ENCODE measurements at places on chromosomes 7 and 10. TPM values are rescaled to one million over a fixed set of nuclear protein-coding genes. Genes with fewer than 3 reads are reported as not detected.

The SORCS3 gene
- not detected for total RNA-seq

The PLPP4 gene
- not detected for total RNA-seq

The OPALIN gene
- total RNA-seq: not detected

DNA sequence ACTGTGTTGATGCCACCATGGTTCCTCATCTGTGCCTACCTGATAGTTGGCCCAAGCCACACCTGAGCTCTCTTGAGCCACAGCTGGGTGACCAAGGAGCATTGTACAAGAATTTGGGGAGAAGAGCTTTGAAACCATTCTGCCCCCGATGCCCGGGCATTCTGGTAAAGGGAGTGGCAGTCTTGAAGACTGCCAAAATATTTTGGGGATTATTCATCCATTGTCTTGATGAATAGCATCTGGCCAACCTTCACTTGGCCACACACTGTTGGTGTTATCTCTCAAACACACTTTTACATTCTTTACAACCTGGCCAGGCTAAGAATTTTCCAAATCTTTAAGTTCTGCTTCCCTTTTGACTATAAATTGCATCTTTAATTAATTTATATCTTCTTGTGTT lies 113.1 kb upstream of the PCBD1 start:
- no peak for DNase-seq

- no peak for DNase-seq
Observed at GRCh38 chr10:44801383-44802327, 109.5 kb upstream of the TMEM72 start.

GRCh38 chr7:98229991-98230745 lies 18.9 kb downstream of the BHLHA15 start:
- DNase-seq: no peak

DNA sequence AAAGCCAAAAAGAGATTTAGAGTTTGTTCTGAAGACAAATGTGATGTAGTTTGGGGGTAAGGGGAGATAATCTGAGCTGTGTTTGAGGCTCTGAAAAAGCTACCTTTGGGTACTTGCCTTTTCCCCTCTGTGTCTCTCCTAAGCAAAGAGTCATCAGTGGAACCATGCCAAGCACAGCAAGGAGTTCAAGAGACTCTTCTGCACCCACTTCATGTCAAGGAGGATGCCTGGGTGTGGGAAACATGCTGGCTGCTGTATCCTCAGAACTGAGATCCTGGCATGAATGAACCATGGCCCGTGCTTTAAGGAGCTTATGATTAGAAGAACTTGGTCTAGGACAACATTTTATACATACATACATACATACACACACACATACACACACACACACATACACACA lies 142.9 kb downstream of the NOC3L start:
- DNase-seq: no peak

DNA sequence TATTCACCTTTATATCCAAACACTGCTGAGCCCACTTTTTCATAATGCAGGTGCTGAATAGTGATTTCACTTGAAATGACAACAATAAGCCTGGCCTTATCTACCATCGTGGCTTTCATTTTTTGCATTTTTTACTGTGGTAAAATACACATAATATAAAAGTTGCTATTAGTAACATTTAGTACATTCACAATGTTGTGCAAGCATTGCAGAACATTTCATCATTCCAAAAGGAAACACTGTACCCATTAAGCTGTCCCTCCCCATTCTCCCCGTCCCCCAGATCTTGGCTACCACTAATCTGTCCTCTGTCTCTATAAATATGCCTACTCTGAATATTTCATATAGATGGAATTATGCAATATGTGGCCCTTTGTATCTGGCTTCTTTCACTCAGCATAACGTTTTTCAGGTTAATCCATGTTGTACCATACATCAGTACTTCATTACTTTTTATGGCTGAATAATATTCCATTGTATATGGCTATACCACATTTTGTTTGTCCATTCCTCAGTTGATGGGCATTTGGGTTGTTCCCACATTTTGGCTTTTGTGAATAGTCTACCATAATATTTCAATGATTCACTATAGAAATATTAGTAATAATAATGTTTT lies 68.5 kb upstream of the ARID5B start:
- no peak for DNase-seq

DNA sequence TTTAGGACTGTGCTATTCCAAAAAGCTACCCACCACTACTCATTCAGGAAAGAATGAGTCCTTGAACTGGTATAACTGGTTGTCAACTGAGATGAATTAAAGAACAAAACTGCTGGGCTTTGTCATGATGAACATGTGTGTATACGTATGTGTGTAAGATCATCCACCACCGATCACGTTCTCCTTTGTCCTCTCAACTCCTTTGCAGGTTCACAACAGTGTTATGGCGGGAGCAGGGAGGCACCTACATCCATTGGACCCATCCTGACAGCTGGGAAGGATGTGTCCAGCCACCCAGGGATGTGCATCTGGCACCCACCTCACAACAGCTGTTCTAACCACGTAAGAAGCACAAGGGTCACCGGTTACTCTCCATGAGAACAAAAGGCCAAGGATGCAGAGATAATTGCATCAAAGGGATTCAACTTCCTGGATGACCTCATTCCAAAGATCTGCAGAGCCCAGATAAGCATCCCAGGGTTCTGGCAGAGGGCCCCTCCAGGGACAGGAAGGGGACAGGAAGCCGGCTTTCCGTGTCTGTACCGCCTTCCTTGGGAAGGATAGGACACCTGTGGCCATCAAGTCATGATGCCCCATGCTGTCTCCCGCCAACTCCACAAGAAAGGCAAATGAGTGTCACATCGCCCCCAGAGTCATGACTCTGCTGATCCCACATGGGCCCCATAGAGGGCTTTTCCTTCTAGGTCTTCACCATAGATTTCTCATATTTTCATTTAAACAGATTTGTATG lies 66.1 kb downstream of the STEAP1B start:
- no peak for DNase-seq

- DNase-seq: no peak
Observed at GRCh38 chr10:58843760-58844159, 331.1 kb downstream of the BICC1 start.

- DNase-seq: no peak
Observed at GRCh38 chr10:116974456-116975005, 30.5 kb downstream of the SHTN1 start.

DNA sequence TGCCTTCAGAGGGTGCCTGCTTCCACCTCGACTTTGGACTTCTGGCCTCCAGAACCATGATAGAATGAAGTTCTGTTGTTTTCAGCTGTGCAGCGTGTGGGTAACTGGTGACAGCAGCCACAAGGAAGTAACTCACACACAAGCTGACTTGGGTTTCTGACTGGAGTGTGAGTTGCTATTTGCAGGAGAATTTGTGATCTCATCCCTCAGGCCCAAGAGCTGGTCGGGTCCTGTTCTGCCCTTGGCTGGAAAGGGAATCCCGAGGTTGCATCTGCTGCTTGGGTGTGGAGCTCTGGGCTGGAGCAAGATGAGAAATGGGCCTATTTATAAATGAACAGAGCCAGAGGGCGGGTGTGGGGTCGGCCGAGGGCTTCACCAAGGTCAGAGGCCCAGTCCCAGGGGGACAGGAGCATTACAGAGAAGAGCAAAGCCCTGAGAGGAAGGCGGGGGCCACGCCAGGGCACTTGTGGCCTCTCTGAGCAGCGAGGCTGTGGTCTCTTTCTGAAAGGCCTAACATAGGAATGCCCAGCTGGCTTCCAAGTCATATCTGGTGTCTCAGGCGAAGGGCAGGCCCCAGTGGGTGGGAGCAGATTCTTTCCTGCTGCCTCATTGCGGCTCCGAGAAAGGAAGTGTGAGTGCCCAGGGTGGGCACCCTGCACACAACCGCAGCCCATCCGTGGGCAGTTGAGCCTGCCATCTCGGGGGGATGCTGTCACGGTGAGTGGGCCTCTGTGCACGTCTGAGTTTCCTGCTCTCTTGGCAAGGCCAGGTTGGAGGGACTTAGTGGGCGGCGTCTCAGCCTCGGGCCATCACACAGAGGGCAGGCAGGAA lies 26.5 kb upstream of the C10orf71 start:
- DNase-seq: no peak

- no peak for DNase-seq
Observed at GRCh38 chr7:24319209-24319608, 35.2 kb downstream of the NPY start.

- no peak for DNase-seq
Observed at GRCh38 chr10:21989453-21990154, 13.9 kb downstream of the DNAJC1 start.

DNA sequence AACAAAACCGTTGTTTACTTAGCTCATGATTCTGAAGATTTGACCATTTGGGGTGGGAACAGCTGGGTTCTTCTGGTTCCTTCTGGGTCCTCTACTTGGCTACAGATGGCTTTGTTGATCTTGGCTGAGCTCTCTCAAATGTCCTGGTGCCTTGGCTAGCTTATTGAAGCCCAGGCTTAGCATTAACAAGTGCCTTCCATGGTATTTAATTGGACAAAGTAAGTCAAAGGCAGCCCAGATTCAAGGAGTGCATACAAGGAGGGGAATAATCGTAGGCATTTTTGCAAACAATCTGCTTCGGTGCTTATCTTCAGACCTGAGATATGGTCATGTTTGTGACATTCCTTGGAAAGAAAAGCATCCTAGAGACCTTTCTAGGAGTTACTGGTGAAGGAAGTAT lies 81.4 kb downstream of the ADCYAP1R1 start:
- no peak for DNase-seq

DNA sequence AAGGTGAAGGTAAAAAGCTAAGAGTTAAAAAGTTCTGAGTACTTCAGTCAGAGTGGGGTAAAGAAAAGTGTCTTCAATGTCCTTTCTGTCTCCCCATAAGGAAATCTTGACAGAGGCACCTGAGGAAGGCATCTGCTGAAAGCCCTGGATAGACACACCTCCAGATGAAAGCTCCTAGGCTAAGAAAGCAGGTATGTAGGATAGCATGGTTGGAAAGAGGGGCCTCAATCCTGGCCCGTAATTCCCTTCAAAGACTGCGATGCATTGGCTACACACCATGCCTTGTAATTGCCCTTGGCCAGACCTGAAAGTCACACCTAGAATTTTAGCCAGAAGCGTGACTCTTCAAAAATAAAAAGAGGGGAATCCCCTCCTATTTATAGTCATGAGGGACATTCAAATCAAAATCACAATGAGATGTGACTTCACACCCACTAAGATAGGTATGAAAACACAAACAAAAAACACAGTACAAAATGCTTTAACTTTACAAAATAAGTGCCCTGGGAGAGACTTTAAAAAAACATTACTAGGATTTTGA lies 809.7 kb downstream of the IPMK start:
- DNase-seq: no peak

GRCh38 chr10:119871881-119872609 lies 598 bp downstream of the MCMBP start:
- peak; percentile 60 for DNase-seq

GRCh38 chr7:4138866-4139265 lies 543.2 kb upstream of the FOXK1 start:
- DNase-seq: no peak

DNA sequence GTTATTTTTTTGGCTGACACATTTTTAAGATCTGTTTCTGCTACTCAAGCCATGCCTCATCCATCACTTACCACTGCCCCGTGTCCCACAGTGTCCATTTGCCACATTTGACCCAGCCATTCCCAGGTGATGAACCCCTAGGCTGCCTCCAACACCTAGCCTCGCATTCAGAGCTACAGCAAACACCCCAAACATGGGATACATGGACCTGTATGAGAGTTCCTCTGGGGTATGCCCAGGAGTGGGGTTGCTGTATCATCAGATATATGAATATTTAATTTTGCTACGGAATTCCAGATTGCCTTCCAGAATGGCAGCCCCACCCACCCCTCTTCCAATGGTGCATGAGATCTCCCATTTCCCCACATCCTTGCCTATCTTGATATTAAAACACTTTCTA lies 190.1 kb upstream of the RNF32 start:
- DNase-seq: no peak

DNA sequence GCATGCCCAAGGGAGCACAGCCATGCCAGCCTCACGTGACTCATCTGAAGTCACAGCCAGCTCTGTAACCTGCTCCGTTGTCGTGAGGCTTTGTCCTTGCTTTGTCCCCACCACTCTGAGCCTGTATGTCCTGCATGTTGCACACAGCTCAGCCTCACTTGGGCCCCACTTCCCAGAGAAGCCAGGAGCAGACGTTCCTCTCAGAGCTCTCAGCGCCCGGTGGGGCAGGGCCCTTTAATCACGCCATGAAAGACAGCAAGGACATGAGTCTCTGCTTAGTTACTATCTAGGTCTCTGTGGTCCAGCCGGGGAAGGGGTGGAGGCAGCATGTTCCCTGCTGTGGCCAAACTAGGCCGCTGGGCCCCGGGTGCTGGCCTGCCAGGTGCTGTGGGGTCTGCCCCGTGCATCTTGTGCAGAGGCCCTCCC lies 127.4 kb upstream of the FAM20C start:
- no peak for DNase-seq

DNA sequence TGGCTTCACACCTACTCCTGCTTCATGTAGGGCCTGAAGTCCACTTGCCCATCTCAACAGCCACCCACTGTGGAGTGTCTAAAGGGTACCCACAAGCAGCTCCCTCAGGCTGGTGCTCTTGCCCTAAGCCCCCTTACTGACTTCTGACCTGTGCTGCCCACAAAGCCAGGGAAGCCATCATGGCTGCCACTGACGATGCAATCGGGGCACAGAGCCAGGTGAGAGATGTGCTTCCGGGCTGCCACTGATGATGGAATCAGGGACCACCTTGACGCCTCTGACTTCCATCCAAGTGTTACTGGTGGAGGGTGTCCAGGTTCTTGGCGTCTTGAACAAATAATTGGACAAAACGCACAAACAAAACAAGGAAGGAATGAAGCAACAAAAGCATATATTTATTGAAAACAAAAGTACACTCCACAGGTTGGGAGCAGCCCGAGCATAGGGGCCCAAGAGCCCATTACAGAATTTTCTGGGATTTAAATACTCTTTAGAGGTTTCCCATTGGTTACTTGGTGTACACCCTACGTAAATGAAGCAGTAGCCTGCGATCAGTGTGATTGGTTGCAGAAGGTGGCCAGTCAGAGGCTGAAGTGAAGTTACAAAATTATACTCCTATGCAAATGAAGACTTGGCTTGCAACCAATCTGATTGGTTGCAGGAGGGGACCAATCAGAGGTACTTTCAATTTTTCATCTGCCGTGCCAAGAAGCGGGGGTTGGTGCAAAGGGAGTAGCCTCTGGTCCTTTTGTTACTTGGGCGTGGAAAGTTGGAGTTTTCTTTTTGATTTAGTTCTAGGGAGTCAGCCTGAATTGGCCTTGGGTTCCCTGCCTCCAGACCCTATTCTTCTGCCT lies 4.5 kb downstream of the CPA2 start:
- DNase-seq: no peak

GRCh38 chr7:103867874-103868273 lies 121.6 kb downstream of the RELN start:
- no peak for DNase-seq

- DNase-seq: no peak
Observed at GRCh38 chr7:156753630-156754029, 113.1 kb downstream of the RNF32 start.

DNA sequence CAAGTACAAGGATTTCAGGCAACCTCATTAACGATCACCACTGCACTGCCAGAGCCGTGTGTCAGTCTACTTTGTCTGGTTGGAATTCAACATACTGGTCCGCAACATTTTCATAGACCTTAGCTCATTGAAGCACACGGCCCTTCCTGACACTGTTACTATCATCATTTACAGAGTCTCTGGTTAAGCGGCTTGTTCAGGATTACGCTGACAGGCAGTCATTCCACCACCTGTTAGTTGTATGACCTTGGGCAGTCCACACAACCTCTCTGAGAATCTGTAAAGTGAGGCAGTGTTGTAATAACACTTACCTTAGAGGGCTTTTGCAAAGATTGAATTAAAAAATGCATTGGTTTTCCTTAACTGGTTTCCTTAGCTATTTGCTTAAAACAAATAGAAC lies 112.6 kb downstream of the AOAH start:
- no peak for DNase-seq

- no peak for DNase-seq
Observed at GRCh38 chr10:132541601-132542011, 4.0 kb downstream of the INPP5A start.
